ENCODE measurements at places on chromosomes 7 and 10.

- no peak for DNase-seq
Observed at GRCh38 chr7:23713285-23714149, 3.5 kb downstream of the STK31 start.

DNA sequence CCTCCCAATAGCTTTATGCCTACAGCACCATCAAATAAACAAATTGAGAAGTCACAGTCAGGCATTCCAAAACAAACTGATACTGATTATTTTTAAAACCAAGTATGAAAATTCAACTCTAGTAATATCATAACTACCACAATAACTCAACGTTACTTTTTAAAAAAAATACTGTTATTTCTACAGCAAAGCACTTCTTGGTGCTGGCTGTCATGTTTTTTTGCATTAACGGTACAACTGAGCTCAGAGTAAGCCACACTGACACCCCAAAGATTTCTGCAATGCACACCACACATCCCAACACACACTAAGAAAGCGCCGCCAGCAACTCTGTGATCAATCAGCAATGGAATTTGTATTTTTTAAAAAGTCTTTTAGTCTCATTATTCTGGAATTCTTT, 113.6 kb downstream of the RNF32 start:
- no peak for DNase-seq

- DNase-seq: no peak
Observed at GRCh38 chr10:28806488-28806941, 129.2 kb downstream of the BAMBI start.

GRCh38 chr7:25586513-25586912, 358.2 kb upstream of the NPVF start:
- no peak for DNase-seq
